Activated T-helper 1 cell treated with anti-CD3 and anti-CD28 coated beads, Interleukin-2, amount 50 U/mL, for 16 hours (primary cell): ENCODE measurements at places on chromosomes 1 and 21.

GRCh38 chr1:70382682-70383081 lies 28.2 kb upstream of the ANKRD13C start:
- DNase-seq = no peak

GRCh38 chr1:202154766-202155477 lies 5.5 kb downstream of the PTPN7 start:
- no peak for DNase-seq

DNA sequence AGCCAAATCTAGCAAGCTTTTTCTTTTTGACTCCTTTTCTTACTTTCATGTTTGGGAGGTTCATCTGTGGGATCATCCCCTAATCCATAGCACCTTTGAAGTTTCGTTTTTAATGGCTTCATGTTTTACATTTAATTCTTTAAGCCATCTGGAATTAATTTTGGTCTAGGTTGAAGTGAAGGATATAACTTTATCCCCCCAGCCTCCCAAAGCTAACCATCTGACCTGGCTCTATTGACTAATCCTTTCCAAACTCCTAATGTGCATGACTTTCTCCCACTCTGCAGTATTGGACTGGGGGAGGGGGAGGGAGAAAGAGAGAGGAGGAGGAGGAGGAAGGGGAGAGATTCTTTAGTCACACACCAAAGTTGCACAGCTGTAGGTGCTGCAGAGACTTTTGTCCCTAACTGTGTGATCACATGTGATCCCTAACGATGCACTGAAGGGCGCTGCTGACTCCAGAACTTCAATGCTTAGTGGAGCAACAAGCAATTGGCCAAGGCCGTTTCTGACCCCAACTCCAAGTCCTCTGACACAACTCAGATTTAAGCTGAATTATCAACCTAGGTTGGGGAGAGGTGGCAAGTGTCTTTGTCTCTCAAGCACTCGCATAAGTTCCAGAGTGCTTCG lies 191.6 kb downstream of the HUNK start:
- DNase-seq = no peak

DNA sequence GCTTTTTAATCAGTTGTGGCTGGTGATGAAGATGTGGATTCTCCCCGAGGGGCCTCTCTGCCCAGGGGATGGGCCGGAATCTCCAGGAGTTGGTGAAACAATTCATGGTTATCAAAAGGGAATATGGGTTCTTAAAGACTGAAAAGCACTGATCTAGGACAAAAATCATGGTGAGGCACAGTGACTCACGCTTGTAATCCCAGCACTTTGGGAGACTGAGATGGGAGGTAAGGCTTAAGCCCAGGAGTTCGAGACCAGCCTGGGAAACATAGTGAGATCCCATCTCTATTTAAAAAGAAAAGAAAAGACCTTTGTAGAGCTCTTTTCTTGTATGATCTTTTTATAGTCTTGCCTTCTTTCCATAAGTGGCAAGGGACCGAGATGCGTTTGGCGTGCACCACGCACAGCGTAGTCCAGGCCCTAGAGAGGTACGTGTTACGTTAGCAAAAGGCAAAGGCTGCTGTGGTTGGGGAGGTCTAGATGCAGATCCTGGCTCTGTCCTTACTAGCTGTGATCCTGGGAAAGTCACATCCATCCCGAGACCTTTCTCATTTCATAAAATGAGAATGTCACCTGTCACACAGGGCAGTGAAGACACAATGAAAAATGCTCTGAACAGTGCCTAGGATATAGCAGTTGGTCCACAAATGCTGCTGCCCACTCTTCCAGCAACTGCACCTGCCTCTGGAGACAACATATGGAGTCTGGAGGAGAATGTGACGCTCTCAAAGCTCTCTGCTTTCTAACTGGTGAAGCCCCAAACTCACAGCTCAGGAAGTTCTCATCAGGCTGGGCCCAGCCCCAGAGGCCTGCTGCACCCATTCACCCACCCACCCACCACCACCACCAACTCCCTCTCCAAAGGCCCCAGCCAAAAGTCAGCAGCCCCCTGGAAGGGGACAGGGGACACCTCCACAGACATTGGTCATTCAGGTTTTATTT lies 54.8 kb downstream of the KIF21B start:
- DNase-seq = no peak

DNA sequence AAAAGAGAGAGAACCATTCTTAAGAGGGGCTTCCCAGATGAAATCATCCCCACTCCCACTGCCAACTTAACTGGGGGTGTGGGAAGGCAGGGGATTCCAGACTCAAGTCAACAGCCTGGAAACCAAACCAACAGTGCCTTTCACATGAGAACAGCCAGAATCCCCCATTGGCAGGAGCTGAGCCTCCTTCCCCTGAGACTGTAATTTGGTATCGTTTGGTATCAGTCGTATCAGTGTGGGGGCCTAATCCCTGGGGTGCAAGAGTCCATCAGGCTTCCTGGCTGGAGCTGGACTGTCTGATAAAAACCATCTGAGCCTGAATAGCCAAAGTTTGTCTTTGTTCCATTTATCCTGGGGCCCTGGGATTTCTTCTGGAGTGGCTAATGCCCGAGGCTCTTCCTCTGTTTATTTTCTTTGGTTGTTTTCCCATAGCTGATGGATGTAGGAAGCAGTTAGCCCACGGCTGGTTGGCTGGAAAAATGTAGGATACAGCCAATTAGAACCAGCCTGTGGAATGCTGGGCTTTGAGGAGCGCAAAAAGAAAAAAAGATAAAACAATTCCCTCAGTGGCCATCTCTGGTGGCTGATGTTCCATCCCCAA lies 84.6 kb downstream of the LAMC2 start:
- DNase-seq = no peak

GRCh38 chr1:115456441-115456961 lies 118.5 kb upstream of the NGF start:
- DNase-seq = no peak

DNA sequence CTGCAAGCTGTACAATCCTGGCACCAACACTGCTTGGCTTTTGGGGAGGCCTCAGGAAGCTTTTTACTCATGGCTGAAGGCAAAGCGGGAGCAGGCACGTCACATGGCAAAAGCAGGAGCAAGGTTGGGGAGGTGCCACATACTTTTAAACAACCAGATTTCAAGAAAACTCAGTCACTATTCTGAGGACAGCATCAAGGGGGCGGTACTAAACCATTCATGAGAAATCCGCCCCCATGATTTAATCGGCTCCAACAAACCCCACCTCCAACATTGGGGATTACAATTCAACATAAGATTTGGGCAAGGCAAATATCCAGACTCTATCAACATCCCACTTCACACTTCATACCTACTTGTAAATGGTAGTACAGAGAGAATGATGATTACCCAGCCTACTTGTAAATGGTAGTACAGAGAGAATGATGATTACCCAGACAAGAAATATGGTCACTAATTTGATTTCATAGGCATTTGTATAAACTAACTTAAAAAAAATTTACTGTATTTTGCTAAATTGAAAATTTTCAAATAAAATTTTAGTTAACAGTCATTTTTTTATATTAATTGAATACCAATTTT lies 24.9 kb downstream of the ATP5PF start:
- no peak for DNase-seq

DNA sequence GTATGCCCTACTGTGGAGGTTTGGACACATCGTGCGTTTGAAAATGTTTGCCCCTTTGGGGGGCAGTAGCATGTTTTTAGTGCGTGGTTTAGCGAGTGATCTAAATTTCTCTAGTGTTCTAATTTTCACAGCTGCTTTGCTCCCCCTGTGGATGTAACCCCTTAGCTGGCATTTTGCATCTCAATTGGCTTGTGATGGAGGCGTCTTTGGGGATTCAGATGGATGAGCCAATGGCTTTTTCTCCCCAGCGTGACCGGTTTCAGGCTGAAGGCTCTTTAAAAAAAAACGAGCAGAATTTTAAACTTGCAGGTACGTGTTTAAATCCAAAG lies 836 bp downstream of the CDC7 start:
- no peak for DNase-seq

DNA sequence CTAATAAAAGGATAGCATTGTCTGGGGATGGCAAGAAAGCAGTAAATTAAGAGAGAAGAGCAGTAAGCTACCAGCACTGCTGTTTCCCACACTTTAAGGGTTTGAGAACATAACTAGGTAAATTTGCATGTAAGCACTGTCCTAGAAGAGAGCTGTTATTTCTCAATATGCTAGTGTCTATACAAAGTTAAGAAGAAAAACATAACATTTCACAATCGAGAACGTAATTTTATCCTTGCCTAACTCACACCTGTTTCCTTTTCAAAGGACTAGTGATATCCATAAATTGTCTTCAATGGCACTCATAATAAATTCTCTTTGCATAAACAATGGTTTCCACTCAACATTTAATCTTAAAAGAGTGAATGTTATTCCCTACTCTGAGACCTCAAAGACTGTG lies 576.0 kb downstream of the PTBP2 start:
- no peak for DNase-seq

DNA sequence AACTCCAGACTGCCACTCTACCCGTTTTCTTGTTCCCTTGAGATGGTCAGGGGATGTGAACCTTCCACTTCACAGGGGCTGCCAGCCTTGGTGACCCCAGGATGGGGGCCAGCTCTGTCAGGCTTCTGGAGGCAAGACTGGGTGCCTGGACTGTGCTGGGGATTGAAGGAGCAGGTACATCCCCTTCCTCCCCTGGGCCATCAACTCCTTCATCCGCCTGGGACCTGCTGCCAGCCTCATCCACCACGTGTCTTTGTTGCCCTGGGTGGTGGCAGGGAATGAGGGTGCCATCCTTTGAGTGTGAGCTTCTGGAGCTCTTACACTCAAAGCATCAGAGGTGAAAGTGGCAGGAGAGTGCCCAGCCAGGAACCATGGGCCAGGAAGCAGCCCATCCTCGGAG lies 139.6 kb downstream of the IGSF21 start:
- no peak for DNase-seq

DNA sequence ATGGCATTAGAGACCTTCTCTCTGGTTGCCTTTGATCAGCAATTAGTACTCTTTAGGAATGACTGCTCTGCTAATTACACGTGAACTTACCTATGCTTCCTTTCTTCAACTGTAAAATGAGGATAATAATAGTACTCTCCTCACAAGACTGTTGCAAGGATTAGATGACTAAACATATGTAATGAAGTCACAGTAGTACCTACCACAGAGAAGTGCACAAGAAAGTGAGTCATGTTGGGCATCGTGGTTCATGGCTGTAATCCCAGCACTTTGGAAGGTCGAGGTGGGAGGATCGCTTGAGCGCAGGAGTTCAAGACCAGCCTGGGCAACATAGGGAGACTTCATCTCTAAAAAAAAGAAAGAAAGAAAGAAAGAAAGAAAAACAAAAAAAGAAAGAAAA lies 68.1 kb upstream of the AK4 start:
- no peak for DNase-seq

DNA sequence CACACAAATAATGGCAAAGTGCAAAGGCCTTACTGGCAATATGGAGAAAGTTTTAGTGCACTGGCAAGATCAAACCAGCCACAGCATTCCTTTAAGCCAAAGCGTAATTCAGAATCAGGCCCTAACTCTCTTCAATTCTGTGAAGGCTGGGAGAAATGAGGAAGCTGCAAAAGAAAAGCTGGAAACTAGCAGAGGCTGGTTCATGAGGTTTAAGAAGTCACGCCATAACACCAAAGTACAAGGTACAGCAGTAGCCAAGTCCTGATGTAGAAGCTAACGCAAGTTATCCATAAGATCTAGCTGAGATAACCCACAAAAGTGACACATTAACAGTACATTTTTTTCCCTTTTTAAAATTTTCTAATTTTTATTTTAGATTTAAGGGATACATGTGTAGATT lies 57.1 kb downstream of the SLC27A3 start:
- DNase-seq = no peak

DNA sequence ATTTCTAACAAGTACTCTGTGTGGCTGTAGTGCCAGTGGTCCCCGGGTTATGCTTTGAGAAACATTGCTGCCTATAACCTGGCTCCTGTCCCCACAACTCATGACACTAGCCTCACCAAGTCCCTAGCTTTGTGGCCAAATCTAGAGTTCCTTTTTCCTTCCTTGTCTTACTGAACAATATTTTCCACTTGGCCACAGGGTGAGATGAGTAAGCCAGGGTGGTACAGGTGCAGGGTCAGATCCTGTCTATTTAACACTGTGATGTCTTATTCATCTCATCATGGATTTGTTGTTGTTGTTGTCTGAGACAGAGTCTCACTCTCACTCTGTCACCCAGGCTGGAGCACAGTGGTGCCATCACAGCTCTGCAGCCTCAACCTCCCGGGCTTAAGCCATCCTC lies 18.6 kb downstream of the ARMH1 start:
- DNase-seq = no peak

GRCh38 chr1:17700945-17701810 lies 54.0 kb upstream of the ACTL8 start:
- no peak for DNase-seq

DNA sequence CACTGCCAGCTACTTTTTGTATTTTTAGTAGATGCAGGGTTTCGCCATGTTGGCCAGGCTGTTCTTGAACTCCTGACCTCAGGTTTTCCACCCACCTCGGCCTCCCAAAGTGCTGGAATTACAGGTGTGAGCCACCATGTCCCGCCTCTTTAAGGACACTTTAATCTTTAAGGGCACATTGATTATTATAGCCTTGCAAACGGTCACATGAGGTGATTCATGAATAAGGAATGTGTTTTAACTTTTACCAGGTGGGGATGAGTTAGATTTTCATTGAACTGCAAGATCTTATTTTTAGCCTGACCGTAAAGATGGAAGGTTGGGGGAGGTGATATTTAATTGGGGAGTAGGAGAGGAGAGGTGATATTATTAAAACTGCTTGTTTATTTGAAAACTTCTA lies 61.9 kb downstream of the TBCE start:
- no peak for DNase-seq

DNA sequence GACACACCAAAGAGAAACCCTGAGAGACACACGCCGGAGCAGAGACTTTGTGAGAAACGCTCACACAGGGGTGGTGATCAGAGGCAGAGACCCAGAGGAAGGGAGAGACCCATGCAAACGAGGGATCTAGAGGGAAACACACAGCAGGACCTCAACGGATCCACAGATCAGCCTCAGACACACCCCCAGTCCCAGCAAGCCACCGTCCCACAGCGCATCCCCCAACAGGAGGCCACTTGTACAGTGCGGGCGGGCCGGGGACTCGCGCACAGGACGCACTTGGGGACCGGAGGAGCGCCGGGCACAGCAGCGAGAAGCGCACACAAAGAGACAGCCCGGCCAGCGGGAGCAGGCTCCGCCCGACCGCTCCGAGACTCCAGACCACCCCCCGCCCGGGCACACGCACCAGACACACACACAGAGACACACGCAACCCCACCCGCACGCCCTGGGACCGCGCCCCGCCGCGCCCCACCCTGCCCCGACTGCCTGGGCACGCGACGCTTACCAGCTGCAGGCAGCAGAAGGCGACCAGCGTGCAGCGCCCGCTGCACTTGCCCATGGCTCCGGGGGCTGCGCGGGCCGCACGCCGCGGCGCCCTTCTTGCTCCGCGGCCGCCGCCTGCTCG lies 587 bp downstream of the NKAIN1 start:
- no peak for DNase-seq

GRCh38 chr1:212452323-212453155 lies 19.8 kb downstream of the NENF start:
- no peak for DNase-seq
